Activated CD8-positive, alpha-beta T cell treated with anti-CD3 and anti-CD28 coated beads, Interleukin-2, amount 10 ng/mL, durations not matched to agents 7 days and 5 days (primary cell): ENCODE measurements at places on chromosomes 6 and 20. TPM values are rescaled to one million over a fixed set of nuclear protein-coding genes. Genes with fewer than 3 reads are reported as not detected.

GRCh38 chr6:28982476-28983266 is 22.4 kb downstream of the ZNF311 start:
- H3K4me1 ChIP-seq = peaks cover 57% of the 10 kb centered on the region
- peak; percentile 39 for DNase-seq
- H3K27ac ChIP-seq = no peak overlapping the region
- peaks cover 9% of the 10 kb centered on the region for H3K36me3 ChIP-seq
- peaks cover 57% of the 10 kb centered on the region for H3K27me3 ChIP-seq
- H3K4me3 ChIP-seq = peak overlapping the region; percentile 90

DNA sequence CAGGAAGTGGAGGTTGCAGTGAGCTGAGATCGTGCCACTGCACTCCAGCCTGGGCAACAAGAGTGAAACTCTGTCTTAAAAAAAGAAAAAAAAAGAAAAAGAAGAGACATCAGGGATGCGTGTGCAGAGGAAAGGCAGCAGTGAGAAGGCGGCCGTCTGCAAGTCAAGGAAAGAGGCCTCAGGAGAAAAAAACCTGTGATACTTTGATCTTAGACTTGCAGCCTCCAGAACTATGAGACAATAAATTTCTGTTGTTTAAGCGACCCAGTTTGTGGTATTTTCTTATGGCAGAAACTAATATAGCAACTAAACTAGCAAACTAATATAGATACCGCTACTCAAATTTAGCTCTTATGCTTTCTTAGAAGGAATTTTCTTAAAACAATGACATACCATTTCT is 36.1 kb downstream of the FGD2 start:
- DNase-seq = no peak
- peaks cover 69% of the 10 kb centered on the region for H3K4me1 ChIP-seq
- H3K4me3 ChIP-seq = no peak overlapping the region

Gene KIAA0408
- 3.1 TPM for total RNA-seq

Gene BTNL2
- total RNA-seq = not detected

Gene ADA
- total RNA-seq = 112 TPM

- no peaks in the 10 kb centered on the region for H3K4me1 ChIP-seq
- peaks cover 5% of the 10 kb centered on the region for H3K36me3 ChIP-seq
- no peak overlapping the region for H3K27ac ChIP-seq
- H3K27me3 ChIP-seq = no peaks in the 10 kb centered on the region
Observed at GRCh38 chr6:21111093-21111725, 482.3 kb upstream of the SOX4 start.

GRCh38 chr6:169702840-169703246 is 917 bp downstream of the C6orf120 start:
- peak overlapping the region; percentile 90 for H3K4me3 ChIP-seq
- H3K4me1 ChIP-seq = peaks cover 48% of the 10 kb centered on the region
- H3K36me3 ChIP-seq = peaks cover 32% of the 10 kb centered on the region
- peak overlapping the region; percentile 92 for H3K27ac ChIP-seq
- H3K27me3 ChIP-seq = no peaks in the 10 kb centered on the region
- DNase-seq = no peak

GRCh38 chr6:122651604-122652003 is 41.4 kb downstream of the PKIB start:
- no peak overlapping the region for H3K4me3 ChIP-seq
- H3K27ac ChIP-seq = no peak overlapping the region
- no peaks in the 10 kb centered on the region for H3K36me3 ChIP-seq

- H3K4me3 ChIP-seq = no peak overlapping the region
- H3K36me3 ChIP-seq = no peaks in the 10 kb centered on the region
- no peak for DNase-seq
- no peaks in the 10 kb centered on the region for H3K4me1 ChIP-seq
- no peak overlapping the region for H3K27ac ChIP-seq
Observed at GRCh38 chr6:166289207-166290060, 18.8 kb downstream of the PRR18 start.

DNA sequence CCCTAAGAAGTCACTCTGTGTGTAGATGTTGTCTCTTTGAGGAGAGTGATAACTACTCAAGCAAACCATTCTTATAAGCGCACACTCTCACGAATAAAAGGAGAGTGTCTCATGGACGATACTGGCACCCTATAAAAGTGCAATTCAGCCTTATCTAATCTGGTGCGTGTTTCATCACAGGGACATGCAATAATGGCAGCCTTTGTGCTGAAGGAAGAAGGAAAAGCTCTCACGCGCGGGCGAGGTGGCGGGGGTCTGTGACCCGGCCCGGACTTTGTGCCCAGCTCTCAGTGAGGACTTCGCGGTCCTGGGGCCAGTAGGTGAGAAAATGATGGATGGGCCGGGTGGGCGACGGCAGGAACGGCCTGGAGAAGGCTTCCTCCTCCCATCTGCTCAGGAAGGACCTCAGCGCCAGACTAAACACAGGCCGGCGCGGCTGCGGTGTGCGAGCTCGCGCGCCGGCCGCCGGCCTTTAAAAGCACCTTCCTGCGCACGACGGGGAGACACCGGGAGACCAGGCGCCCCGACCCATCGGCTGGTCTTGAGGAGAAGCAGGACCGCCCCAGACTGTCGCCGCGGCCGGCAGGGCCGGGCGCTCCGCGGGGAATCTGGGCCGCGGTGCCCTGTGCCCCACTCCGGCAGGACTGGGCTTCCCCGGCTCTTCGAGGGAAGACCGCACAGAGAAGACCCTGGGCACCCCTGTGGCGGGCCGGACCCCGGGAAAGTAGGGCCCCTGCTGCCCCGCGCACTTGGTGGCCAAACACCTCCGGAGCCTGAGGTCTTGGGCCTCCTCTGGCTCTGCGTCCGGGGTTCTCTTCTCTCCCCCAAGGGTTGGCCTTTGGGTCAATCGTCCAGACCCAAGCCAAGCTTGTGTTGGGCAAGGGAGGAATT is 8.3 kb upstream of the FOXC1 start:
- H3K4me1 ChIP-seq = peaks cover 7% of the 10 kb centered on the region
- no peak for DNase-seq
- H3K4me3 ChIP-seq = no peak overlapping the region
- H3K27me3 ChIP-seq = peaks cover 73% of the 10 kb centered on the region
- H3K36me3 ChIP-seq = no peaks in the 10 kb centered on the region
- H3K27ac ChIP-seq = no peak overlapping the region

DNA sequence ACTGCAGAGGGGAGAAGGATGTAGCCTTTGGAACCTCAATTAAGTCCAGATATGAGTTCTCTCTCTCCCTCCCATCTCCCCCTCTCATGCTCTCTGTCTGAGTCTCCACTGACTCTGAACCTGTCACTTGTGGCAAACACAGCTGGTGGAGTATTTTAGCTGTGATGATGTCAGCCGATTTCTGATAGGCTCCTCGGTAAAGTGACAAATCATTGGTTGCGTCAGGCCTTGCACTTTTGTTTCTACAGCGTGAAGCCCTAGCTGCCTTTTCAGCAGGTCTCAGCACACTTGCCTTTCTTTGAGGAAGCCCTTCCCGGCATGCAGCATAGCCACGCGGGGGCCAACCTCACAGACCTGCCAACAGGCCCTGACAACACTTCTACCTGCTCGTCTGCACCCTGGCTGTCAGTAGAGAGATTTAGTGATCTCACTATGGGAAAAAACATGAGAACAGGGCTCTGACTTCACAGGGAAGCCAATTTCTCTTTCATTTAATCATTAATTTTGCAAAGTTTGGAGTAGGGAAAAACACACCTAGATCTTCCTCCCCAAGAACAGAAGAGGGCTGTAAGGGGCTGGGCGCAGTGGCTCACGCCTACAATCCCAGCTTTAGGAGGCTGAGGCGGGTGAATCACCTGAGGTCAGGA is 84.4 kb downstream of the GMPR start:
- peak; percentile 89 for DNase-seq
- peak overlapping the region; percentile 94 for H3K27ac ChIP-seq
- H3K36me3 ChIP-seq = peaks cover 40% of the 10 kb centered on the region
- H3K4me1 ChIP-seq = peaks cover 76% of the 10 kb centered on the region
- H3K4me3 ChIP-seq = peak overlapping the region; percentile 37

Gene PRR18
- total RNA-seq = not detected

GRCh38 chr6:33073431-33073871 is at the start of gene HLA-DPA1:
Gene HLA-DPA1 (minus strand): TSS chr6:33073649.
- peaks cover 43% of the 10 kb centered on the region for H3K4me1 ChIP-seq
- peaks cover 3% of the 10 kb centered on the region for H3K36me3 ChIP-seq
- peak; percentile 64 for DNase-seq
- peak within 1 kb of the TSS; percentile 12 for H3K27ac ChIP-seq
- H3K4me3 ChIP-seq = peak within 1 kb of the TSS; percentile 76

Gene CRIP3
- not detected for total RNA-seq

DNA sequence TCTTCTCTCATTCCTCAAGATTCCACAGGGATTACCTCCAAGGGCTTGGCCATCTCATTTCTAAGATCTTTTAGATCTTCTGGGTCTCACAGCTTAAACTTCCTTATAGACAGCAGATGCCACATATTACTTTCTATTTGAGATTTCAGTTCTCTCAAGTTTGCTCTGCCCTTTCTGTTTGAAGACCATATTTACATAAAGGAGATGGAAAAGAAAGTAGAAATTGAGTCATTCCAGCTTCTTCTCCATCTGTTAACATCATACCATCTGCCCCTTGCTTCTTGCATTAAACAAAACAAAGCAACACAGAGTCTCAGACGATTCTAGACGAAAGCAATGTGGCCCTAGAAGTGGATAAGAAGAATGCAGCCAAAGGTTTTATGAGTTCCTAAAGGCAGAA is 203.4 kb downstream of the TTLL2 start:
- H3K36me3 ChIP-seq = no peaks in the 10 kb centered on the region
- no peaks in the 10 kb centered on the region for H3K4me1 ChIP-seq
- H3K4me3 ChIP-seq = no peak overlapping the region
- no peaks in the 10 kb centered on the region for H3K27me3 ChIP-seq
- no peak for DNase-seq

GRCh38 chr6:134437376-134437775 is 119.5 kb upstream of the SGK1 start:
- H3K4me3 ChIP-seq = peak overlapping the region; percentile 19
- H3K36me3 ChIP-seq = no peaks in the 10 kb centered on the region
- peak; percentile 34 for DNase-seq

DNA sequence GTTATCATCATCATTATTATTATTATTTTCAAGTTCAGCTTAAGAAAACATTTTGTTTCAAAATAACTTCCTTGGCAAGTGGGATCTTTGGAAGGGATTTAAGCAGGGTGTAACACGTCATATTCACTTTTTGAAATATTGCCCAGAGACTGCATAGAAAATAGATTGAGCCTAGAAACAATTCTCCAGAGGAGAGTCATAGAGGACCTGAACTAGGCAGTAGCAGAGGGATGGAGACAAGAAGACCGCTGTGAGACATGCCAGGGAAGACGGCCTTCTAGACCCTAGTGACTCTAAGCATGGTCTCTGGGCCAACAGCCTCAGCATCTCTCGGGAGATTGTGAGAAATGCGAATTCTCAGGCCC is 55.5 kb downstream of the EDN1 start:
- no peaks in the 10 kb centered on the region for H3K36me3 ChIP-seq
- no peak overlapping the region for H3K27ac ChIP-seq
- H3K27me3 ChIP-seq = no peaks in the 10 kb centered on the region
- no peak for DNase-seq
- no peaks in the 10 kb centered on the region for H3K4me1 ChIP-seq

GRCh38 chr20:540391-541201 is 3.0 kb downstream of the CSNK2A1 start:
- peaks cover 67% of the 10 kb centered on the region for H3K4me1 ChIP-seq
- no peak for DNase-seq
- H3K4me3 ChIP-seq = no peak overlapping the region

DNA sequence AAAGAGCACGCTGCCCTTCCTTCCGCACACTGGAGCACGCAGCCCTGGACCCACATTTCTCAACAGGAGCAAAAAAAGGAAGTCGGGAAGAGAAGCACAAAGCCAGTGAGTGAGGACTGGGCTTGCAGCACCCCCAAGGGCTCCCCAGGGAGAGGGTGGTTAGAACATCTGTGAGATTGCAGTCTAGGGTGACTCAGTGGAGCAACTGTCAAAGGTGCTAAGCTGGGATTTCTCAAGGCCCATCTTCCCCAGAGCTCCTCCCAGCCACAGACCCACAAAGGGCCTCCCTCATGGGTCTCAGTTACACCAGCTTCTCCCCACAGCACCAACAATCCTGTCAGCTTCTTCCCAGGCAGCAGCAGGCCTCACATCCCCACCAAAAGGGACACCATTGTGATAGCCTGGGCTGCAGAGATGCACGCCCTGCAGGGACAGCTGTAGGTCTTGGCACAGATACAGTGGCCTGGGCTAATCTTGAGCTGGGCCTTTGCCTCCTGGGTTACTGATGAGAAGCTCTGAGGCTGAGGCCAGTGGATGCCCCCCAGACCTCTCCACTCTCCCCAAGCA is 39.6 kb upstream of the CD93 start:
- peaks cover 3% of the 10 kb centered on the region for H3K4me1 ChIP-seq
- H3K27me3 ChIP-seq = peaks cover 2% of the 10 kb centered on the region
- no peaks in the 10 kb centered on the region for H3K36me3 ChIP-seq
- H3K27ac ChIP-seq = no peak overlapping the region
- no peak for DNase-seq
- no peak overlapping the region for H3K4me3 ChIP-seq

DNA sequence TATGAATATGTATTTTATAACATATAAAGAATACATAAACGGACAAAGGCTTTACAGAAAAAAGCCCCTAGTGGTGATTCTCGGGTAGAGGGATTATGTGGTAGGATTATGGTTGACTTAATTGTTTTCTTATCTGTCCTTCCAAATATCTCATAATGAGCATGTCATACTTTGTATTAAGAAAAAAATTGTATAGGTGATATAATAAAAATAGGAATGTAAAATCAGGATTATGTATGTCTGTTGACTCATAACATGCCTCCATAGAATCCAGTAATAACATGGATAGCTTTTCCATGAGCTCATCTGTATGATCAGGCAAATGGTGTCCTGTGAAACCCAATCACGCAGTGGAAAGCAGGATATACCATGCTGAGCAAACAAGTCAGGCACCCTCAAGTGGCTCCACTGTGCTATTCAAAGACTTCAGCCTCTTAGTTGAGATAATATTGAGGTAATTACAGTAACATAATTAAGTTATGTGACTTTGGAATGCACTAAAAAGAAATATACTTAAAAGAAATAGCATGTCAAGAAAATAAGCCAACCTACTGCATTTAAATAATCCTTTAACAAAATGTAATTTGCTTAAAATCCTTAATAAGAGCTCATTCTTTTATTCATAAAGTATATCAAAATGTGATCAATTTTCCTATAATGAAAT is 39.6 kb upstream of the PRELID3B start:
- H3K4me1 ChIP-seq = peaks cover 14% of the 10 kb centered on the region
- H3K27me3 ChIP-seq = peaks cover 17% of the 10 kb centered on the region
- no peak overlapping the region for H3K27ac ChIP-seq
- DNase-seq = no peak

Gene TTI1
- total RNA-seq = 32.2 TPM

GRCh38 chr6:48084201-48084600 is 26.8 kb downstream of the PTCHD4 start:
- DNase-seq = no peak
- H3K27me3 ChIP-seq = no peaks in the 10 kb centered on the region
- H3K27ac ChIP-seq = no peak overlapping the region
- H3K4me3 ChIP-seq = no peak overlapping the region
- no peaks in the 10 kb centered on the region for H3K36me3 ChIP-seq

Gene LAMA2
- 0.26 TPM for total RNA-seq

Gene TUBB2A
- total RNA-seq = 2.7 TPM

GRCh38 chr6:25508051-25508450 is 144.0 kb upstream of the SCGN start:
- no peak overlapping the region for H3K4me3 ChIP-seq
- no peaks in the 10 kb centered on the region for H3K4me1 ChIP-seq
- H3K27me3 ChIP-seq = no peaks in the 10 kb centered on the region
- DNase-seq = no peak

Gene TMEM244
- total RNA-seq = not detected
